Stimulated activated CD8-positive, alpha-beta memory T cell treated with anti-CD3 and anti-CD28 coated beads, Interleukin-7, amount 100 ng/mL, for 1 hour (primary cell): ENCODE measurements at places on chromosomes 3 and 15.

DNA sequence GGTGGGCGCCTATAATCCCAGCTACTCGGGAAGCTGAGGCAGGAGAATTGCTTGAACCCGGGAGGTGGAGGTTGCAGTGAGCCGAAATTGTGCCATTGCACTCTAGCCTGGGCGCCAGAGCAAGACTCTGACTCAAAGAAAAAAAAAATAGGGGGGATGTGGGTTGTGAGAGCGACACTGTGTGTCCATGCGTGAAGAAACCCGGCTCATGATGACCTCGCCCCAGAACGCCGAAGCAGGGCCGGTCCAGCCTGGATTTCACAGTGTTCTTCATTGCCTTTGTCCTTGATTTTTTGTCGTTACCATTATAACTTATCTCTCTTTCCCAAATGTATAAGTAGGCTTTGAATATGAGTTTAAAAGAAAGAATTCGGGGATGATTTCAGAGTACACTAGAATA, 128.7 kb downstream of the PGPEP1L start:
- no peak for DNase-seq

GRCh38 chr3:32685543-32686185, 676 bp downstream of the CNOT10 start:
- no peak for DNase-seq

- DNase-seq: no peak
These were observed 178.3 kb downstream of the KBTBD8 start for GRCh38 chr3:67176396-67176795.

- no peak for DNase-seq
These were observed 9.7 kb downstream of the WDR5B start for GRCh38 chr3:122406198-122406597.
